ENCODE measurements at places on chromosomes 6 and 20.

DNA sequence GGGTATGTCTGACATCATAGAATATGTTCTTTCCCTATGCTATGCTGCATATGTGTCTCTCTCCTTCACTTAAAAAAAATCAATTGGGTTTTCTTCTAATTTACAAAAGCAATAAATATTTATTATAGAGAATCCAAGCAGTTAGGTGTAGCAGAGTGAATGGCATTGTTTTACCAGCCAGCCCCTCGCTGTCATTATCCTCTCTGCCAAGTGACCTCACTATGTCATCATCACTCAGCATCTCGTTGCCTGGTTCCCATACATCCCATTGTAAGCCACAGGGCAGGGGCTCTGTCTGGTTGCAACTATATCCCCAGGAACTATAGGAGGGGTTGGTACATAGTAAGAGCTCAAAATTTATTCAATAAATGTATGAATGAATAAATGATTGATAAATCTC lies 31.3 kb downstream of the KIAA0319 start:
- DNase-seq, result no peak

- DNase-seq, result no peak
These were observed 245.1 kb upstream of the RSPO3 start for GRCh38 chr6:126873351-126873750.

GRCh38 chr6:135796643-135797305 lies 54.7 kb upstream of the PDE7B start:
- DNase-seq, result no peak

DNA sequence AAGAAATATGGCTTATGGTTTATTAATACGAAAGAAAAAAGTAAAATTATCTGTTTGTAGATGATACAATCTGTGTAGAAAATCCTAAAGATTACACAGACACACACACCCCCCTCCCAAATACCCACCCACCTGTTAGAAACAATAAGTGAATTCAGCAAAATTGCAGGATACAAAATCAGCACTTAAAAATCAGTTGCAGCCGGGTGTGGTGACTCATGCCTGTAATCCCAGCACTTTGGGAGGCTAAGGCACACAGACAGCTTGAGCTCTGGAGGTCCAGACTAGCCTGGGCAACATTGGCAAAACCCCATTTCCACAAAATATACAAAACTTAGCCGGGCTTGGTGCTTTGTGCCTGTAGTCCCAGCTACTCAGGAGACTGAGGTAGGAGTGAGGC lies 42.3 kb downstream of the NINL start:
- DNase-seq, result no peak

DNA sequence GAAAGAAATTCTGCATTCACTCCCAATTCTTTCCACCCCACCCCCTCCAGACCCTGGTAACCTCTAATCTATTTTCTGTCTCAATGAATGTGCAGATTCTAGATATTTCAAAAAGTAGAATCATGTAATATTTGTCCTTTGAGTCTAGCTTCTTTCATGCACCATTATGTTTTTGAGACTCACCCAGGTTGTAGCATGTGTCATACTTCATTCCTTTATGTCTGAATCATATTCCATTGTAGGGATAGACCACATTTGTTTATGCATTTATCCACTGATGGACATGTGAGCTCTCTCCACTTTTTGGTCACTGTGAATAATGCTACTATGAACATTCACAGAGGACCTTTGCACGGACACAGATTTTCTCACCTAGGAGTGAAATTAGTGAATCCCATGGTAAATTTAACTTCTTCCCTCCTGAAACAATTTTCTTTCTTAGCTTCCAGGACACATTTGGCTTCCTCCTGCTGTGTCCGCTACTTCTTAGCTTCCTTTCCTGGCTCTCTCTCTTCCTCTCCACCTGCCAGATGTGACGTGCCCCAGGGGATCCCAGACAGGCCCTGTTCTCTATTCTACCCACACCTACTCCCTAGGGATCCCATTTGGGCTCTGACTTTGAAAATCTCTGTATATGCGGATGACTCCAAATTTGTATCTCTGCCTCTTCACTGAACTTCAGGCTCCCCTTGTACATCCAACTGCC lies 24.1 kb upstream of the ARFGEF2 start:
- DNase-seq, result no peak

DNA sequence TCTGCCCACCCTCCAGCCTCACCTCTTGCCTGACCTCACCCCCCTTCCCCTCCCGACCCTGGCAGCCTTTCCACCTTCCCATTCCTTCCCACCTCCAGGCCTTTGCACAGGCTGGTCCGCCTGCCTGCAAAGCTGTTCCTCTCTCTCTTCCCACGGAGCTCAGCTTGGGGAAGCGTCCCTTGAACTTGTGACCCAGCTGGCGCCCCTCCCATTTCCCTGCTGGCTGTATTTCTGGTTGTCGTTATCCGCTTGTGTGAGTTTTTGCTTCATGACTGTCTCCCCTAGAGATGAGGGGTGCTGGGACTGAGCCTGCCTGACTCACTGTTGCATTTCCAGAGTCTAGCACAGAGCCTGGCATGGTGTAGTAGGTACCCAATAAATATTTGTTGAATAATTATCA lies 32.5 kb downstream of the VSTM2L start:
- no peak for DNase-seq
